SK-N-MC (cell line): ENCODE measurements at places on chromosomes 2 and 18.

DNA sequence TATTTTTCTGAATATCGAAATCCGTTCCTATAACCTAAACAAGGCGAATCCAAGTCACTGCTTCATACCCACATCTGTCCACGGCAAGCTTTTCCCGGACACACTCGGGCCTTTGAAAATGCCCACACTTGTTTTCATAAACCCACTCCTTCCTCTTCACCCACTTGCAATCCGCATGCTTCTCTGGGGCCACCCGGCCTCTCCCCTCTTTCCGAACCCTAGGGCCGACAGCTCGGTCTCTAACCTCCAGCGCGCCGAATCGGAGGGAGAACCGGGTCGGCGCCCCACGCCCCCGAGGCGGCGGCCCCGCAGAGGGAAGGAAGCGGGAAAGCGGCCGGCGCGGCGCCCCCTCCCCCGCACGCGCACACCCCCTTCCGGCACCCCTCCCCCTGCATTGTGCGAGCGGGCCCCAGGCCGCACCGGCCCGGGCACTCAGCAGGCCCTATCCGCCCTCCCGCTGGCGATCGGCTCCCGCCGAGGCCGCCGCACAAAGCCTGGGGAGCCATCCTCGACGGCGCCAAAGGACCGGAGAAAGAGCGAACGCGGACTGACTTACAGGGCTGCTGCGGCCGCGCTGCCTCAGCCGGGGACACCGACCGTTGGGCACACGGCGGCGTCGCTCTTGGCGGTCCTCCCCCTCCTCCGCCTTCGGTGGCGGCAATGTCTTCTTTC lies 467 bp downstream of the PUM2 start:
- DNase-seq = no peak

DNA sequence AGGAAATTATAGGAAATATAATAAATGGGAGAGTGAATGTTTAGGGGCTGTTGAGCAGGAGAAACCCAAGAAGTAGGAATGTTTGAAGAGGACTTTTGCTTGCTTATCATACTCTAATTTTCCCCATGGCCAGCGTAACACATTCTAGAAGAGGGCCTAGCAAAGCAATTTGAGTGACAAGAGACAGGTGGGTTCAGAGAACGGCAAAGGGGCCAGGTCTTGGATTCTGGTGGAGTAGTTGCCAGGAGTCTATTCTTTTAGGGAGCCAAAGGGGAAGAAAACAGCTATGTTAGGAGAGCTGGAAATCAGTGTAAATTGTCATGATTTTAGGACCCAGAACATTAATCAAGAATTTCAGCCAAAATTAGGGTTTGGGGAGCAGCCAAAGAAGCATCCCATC lies 96.5 kb downstream of the COL5A2 start:
- DNase-seq = no peak

- no peak for DNase-seq
These were observed 54.8 kb downstream of the KCNS3 start for GRCh38 chr2:17933256-17933655.

DNA sequence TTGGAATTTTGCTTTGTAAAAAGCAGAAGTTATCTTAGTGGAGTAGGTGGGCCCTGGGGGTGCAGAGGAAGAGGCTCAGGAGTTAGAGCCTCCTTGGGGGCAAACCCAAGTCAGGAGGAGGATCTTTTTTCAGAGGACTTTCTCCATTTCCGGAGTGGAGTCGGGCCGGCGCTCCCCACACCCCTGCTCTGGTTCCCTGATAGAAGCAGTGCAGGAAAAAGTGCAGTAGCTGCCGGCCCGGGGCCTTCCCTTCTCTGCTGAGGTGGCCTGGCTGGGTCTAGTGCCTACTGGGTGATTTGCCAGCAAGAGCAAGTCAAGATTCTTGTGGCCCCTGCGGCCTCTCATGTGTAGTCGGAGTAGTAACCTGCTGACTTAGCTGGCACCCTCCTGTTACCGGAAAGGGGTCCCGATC lies 124.2 kb upstream of the HS6ST1 start:
- no peak for DNase-seq

DNA sequence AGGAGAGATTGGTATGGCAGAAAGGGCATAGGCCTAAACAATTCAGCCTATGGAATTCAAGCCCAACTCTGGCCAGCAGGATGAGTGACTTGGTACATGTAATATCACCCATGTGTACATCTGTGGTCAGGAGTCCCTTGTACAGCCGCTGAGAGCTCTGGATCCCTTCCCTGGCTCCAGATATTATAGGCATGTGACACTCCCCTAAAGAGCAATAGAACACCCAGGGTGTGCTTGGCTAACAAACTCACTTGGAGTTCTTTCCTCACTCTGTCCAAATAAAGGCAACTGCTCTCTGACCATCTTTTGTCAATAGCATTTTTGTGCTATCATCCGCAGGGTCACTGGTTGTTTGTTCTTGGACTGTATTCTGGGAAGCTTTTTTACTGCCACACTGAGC lies 197.4 kb upstream of the NCKAP5 start:
- DNase-seq = no peak

GRCh38 chr2:146893500-146894041 lies 951.3 kb upstream of the ACVR2A start:
- DNase-seq = no peak

DNA sequence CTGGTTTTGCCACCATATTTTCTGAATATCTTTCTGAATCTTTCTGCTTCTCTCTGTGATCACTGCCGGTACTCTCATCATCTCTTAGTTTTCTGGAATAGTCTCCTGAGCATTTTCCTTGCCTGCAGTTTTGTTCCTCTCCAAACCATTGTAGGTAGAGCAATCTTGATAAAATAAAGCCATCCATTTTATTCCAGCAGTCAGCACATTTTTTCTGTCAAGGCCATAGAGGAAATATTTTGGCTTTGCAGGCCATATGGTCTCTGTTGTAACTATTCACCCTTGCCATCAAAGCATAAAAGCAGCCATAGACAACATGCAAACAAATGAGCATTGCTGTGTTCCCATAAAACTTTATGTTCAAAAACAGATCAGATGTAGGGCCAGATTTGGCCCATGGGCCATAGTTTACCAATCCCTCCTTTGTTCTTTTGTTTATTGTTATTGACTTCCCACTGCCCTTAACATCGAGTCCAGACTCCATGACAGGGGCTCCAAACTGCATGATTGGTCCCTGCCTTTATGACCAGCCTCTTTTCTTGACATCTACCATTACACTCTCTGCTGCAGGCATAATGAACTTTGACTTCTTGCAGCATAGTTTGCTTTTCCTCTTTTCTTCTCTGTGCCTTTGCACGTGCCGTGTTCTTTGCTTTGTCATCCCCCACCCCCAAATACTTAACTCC lies 29.8 kb downstream of the TMEM87B start:
- no peak for DNase-seq

DNA sequence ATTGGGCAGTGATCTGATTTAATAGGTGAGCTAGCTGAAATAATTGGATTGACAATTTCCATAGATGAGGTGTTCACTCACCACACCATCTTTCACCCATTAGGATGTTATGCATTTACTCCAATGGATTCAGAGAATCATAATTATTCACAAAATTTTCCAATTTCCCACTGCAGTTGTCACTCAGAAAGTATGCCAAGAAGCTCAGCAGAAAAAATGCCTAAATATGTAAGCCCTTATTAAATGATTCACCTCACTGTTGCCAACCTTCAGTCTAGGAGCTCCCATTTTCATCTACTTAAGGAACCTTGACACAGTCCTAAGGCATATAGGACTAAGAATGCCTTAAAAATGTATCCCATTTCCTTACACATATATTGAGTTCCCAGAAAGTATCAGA lies 94.3 kb downstream of the MBD2 start:
- DNase-seq = no peak

- no peak for DNase-seq
These were observed 39.7 kb upstream of the IGFBP5 start for GRCh38 chr2:216735086-216735485.

DNA sequence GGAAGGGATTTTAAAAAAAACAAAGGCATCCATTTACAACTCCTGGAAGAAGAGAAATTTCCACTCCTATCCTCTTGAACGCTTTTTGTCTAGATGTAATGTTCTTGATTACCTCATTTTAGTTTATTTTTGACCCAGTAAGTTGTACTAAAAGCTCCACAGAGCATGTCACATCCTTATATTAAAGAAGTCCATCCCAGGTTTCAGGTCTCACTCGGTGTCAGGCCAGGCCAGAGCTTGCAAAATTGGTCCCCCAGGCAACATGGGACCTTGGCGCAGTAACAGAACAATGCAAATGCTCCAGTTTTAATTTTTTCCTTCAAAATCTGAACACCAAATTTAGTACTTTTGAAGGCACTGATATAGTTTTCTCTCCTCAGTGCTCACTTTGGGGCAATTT lies 218.4 kb upstream of the REV1 start:
- DNase-seq = no peak

DNA sequence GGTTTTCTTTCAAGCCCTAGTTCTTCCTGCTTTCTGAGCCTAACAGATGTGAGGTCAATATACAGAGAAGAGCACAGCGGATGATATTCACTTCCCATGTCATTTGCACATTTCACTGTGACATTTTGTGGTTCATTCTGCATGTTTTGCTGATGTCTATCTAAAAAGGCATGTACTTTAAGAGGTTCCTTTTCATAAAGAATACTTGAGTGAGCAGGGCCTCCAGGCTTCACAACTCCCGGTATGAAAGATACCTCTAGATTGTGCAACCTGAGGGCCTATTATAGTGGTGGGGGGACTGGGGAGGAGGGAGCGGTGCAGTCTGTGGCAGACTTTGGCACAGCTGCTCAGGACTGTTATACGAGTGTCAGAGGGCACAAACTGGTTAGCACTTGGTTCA lies 54.6 kb downstream of the CPO start:
- no peak for DNase-seq

GRCh38 chr2:57278451-57278850 lies 768.2 kb upstream of the VRK2 start:
- no peak for DNase-seq

DNA sequence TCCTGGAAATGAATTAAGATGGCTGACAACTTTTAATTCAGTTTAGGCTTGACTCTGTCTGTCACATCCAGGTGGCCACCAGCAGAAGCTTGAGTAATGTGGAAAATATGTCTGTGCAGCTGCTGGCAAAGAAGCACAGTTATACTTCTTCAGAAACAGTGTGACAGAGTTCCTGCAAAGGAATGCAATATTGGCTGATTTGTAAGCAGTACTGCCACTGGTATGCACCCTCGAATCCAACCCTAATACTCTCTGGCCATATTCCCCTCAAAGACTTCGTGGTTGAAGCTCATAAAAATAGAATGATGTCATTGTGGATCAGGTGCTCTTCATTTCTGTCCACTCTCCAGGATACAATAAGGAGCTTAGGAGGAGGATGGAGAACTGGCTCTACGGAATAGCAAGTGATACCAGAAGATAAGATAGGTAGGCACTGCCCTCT lies 86.2 kb downstream of the METTL8 start:
- DNase-seq = no peak

DNA sequence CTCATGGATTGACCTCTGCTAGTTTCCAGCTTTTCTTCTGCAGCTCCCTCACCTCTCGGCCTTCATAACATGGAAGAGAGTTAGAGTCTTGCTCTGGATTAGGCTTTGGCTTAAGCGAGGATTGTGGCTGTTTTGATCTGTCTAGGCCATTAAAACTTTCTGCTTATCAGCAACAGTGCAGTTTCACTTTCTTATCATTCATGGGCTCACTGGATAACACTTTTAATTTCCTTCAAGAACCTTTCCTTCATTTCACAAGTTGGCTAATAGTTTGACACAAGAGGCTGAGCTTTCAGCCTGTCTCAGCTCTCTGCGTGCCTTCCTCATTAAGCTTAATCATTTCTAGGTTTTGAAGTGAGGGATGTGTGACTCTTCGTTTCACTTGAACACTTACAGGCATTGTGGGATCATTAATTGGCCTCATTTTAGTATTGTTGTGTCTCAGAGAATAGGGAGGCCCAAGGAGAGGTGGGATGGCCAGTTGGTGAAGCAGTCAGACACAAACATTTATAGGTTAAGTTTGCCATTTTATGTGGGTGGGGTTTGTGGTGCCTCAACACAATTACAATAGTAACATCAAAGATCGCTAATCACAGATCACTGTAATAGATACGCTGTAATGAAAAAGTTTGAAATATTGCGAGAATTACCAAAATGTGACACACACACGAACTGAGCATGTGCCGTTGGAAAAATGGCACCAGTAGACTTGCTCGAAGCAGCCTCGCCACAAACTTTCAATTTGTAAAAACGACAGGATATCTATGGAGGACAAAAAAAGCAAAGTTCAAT lies 129.3 kb downstream of the ZNF236 start:
- no peak for DNase-seq

GRCh38 chr2:100176925-100177324 lies 34.5 kb upstream of the AFF3 start:
- no peak for DNase-seq

- DNase-seq = no peak
These were observed 39.9 kb downstream of the TGFA start for GRCh38 chr2:70513738-70514137.

DNA sequence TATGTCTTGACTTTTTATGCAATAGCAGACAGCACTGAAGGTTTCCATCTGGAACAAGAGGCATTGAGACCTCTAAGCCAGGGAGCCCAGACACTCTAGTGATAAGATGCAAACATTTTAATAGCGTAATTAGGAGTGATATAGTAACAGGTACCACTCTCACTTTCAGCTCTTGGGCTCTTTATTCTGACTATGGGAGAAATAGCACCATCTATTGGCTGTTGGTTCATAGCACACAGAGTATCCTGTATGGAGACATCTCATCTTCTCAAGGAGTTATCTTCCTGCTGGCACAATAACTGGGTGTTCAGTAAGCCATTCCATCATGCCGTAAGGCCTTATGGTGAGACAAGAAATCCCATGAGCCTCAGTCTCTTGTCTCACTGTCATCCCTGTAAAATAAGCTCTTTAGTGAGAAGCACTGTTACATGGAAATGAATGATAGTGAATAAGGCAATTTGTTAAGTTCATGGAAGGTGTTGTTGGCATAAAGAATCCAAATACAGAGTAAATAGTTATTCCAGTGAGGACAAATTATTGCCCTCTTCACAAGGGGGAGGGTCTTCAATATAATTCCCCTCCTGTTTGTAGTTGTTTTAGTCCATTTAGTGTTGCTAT lies 48.3 kb downstream of the THUMPD2 start:
- no peak for DNase-seq

DNA sequence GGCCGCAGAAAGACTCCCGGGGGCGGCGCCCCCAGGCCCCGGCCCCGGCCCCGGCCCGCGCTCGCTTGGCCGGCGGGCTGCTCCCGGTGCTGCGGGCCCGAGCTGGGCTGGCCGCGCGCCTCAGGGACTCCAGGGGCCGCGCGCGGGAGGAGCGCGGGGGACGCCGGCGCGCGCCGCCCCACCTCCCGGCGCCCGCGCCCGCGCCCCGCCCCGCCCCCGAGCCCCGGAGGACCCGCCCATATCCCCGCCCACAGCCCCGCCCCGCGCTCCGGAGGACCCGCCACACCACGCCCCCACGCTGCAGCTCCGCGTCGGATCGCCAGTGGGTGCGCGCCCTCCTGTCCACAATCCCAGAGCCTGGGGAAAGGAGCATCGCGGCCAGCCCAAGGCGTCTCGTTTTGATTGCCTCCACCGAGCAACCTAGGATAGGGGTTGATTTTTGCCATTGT lies at the start of gene PARD6G:
Gene PARD6G, minus strand, starts transcription at position 122 of the 449 bp plus-strand sequence. CDS start 166 bp downstream, outside the sequence.
- no peak for DNase-seq
